Activated CD4-positive, alpha-beta T cell treated with anti-CD3 and anti-CD28 coated beads, Interleukin-2, amount 50 U/mL, for 16 hours (primary cell): ENCODE measurements at places on chromosomes 2 and 18.

DNA sequence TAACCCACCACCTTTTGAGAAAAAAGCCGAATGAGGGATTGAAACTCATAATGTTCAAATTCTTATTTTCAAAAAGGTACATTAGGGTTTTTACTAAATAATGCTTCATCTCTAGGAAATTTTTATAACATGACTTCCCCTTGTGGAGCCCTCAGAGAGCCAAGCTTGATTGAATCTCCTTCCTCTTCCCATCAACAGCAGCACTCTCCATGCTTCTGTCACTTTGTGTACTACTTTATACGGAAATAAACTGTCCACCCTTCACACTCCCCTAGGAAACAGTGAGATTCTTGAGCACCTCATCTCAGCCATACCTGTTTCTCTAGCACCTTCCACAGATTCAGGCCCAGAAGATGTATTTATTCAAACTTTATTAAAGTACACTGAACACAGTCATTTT, 51.8 kb downstream of the TFPI start:
- DNase-seq = no peak

- no peak for DNase-seq
Measured at GRCh38 chr2:86566158-86566820, 3.0 kb upstream of the CHMP3 start.

- peak; percentile 73 for DNase-seq
Measured at GRCh38 chr2:230411570-230412370, 4.2 kb upstream of the SP100 start.

- no peak for DNase-seq
Measured at GRCh38 chr18:28256166-28256565, 79.2 kb upstream of the CDH2 start.

- no peak for DNase-seq
Measured at GRCh38 chr2:144143294-144144151, 376.4 kb downstream of the ZEB2 start.

DNA sequence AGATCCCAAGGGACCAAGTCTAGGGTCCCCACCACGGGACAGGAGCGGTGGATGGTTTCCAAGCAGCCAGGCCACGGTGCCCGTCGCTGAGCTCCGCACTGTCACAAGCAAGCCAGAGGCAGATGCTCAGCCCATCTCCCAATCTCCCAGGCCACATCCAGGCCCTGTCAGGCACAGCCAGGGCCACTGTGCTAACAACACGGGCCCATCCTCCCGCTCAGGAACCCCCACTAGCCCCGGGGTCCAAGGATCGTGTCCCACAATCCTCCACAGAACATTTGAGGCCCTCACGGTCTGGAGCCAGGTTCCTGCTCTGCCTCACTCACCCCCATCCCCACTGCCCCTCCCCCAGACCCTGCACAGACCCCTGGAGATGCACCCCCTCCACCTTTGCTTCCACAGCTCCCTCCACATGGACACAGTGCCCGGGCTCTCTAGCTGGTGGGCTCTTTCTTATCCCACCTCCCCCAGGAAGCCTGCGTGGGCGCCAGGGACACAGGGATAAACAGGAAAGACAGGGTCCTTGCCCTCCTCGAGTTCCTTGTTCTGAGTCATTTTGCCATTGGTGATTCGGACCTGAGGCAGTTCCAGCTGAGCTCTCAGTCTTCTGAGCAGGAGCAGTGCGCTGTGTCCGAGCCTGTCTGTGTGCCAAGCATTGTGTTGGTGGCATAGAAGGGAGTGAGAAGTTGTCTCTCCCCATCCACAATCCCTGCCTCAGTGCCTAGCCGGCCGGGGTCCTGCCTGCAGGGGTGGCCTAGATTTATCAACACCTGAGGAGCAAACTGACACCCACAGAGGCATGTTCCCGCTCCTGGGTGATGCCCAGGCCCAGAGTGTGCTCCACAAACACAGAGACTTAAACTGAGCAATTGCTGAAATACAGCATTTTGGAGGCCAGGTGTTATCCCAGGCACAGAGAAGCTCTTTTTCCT, 7.0 kb downstream of the CROCC2 start:
- DNase-seq = no peak

GRCh38 chr2:78411303-78411702, 614.2 kb upstream of the REG3G start:
- DNase-seq = no peak

GRCh38 chr18:76460482-76460881, 34.6 kb downstream of the ZNF516 start:
- no peak for DNase-seq

GRCh38 chr2:110818767-110819481, 86.6 kb downstream of the ACOXL start:
- DNase-seq = no peak

DNA sequence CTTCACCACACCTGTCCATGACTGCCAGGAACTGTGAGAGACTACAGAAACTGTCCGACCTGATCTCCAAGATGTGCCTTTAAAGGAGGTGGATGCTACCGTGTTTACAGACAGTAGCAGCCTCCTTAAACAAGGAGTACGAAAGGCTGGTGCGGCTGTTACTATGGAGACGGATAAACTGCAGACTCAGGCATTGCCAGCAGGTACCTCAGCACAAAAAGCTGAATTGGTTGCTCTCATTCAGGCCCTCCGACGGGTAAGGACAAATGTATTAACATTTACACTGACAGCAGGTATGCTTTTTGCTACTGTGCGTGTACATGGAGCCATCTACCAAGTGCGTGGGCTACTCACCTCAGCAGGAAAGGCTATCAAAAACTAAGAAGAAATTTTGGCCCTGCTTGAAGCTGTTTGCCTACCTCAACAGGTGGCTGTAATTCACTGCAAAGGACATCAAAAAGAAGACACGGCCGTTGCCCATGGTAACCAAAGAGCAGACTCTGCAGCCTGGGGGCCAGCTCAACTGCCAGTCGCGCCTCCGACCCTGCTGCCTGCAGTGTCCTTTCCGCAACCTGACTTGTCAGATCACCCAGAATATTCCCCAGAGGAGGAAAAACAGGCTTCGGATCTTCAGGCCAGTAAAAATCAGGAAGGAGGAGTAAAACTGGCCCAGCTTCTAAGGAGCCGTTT, 30.9 kb downstream of the SKA1 start:
- DNase-seq = no peak

GRCh38 chr2:166805753-166806152, 82.5 kb upstream of the XIRP2 start:
- no peak for DNase-seq

GRCh38 chr2:214079032-214079431, 331.8 kb upstream of the VWC2L start:
- no peak for DNase-seq

DNA sequence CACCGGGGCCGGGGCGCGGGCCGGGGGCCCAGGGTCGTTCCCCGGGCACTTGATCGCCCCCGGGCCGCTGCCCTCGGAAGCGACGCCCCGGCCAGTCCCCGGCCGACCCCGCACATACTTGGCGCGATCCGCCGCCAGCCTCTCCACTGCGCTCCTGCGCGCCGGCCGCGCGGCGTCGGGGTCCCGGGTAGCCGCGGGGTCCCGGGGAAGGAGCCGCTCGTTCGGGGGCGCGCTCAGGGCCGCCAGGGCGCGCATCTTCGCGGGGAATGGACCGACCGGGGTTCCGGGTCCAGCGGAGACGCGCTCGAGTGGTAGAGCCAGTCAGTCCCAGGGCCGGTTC, 204 bp downstream of the FAM110C start:
- no peak for DNase-seq

GRCh38 chr18:24212939-24213338, 74.1 kb downstream of the CABYR start:
- no peak for DNase-seq

DNA sequence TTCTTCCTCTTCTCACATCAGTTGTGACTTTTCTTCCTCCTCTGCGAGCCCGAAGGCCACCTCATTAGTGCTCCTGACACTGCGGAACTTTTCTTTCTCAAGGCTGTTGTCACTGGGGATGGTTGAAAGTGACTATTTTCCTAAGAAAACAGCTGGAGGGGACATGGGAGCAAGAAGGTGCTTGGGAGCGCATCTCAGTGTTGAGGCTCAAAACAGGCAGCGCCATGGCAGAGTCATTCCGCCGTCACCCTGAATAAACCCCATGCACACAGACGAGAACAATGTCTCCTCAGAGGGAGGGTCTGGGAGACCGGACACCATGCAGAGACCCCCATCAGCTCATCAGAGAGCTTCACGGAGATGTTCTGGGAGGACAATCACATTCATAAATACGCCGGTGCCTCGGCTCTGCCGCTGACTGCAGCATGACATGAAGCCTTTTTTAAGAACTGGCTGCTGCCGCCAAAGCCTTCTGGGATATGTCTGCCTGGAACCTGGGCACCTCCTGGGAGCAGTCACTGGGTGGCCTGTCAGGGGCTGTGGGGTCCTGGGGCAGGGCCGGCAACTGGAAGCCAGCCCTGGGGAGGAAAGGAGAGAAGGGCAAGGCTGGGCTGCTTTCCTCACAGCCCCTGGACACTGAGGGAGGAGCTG, 19.2 kb downstream of the ATOH8 start:
- no peak for DNase-seq

- no peak for DNase-seq
Measured at GRCh38 chr2:217873371-217873770, 129.4 kb downstream of the TNS1 start.
